Osteoblast (primary cell): ENCODE measurements at places on chromosomes 6 and 20. TPM values are rescaled to one million over a fixed set of nuclear protein-coding genes. Genes with fewer than 3 reads are reported as not detected.

The JARID2 gene
- total RNA-seq: 8.5 and 10.5 TPM in 2 replicates

The SYCP2L gene
- 0.36 TPM in 1 of 2 replicates, not detected in the other for total RNA-seq

The MLN gene
- total RNA-seq: not detected in 2 replicates

The KIF25 gene
- total RNA-seq: not detected in 2 replicates

The HAO1 gene
- total RNA-seq: not detected in 2 replicates

The SLC17A3 gene
- not detected in 2 replicates for total RNA-seq

The SIRPD gene
- not detected in 2 replicates for total RNA-seq

The SLCO4A1 gene
- total RNA-seq: under 0.01 TPM in 1 of 2 replicates, not detected in the other

The TXLNB gene
- total RNA-seq: 0.59 and 1.8 TPM in 2 replicates

The CD93 gene
- not detected in 2 replicates for total RNA-seq

The PNRC1 gene
- 95.2 and 98.1 TPM in 2 replicates for total RNA-seq

The ECT2L gene
- under 0.01 TPM in 1 of 2 replicates, not detected in the other for total RNA-seq

The AFDN gene
- total RNA-seq: 31.2 and 52.5 TPM in 2 replicates

The ROS1 gene
- total RNA-seq: 0.59 and 1.4 TPM in 2 replicates

DNA sequence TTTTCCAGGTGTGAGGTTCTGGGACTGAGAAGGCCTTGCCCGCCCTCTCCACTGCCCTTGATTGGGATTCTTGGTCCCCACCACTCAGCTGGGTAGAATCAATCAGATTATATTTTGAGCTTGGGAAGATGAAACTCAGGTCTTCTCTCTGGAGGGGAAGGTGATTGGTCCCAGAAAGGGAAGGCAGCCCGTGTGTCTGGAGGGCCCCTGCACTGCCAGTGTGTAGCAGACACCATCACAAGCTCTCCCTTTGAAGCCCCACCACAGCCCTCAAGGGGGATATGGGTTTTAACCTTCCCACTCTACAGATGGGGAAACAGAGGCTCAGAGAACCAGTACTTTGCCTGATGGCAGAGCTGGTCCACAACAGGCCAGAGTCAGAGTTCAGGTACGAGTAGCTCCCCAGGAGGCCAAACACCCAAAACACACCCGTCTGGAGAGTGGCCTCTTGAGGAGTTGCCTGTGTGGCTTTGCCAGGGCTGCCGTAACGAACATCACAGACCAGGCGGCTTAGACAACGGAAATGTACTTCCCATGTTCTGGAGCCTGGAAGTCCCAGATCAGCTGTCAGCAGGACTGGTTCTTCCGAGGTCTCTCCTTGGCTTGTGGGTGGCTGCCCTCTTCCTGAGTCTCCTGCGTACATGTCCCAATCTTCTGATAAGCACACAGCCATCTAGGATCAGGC is 205.6 kb downstream of the SYNDIG1 start:
- DNase-seq: no peak

GRCh38 chr6:90175627-90176538 is 120.8 kb downstream of the BACH2 start:
- DNase-seq: peak; percentile 34

GRCh38 chr6:53339424-53339823 is 9.3 kb downstream of the ELOVL5 start:
- no peak for DNase-seq

DNA sequence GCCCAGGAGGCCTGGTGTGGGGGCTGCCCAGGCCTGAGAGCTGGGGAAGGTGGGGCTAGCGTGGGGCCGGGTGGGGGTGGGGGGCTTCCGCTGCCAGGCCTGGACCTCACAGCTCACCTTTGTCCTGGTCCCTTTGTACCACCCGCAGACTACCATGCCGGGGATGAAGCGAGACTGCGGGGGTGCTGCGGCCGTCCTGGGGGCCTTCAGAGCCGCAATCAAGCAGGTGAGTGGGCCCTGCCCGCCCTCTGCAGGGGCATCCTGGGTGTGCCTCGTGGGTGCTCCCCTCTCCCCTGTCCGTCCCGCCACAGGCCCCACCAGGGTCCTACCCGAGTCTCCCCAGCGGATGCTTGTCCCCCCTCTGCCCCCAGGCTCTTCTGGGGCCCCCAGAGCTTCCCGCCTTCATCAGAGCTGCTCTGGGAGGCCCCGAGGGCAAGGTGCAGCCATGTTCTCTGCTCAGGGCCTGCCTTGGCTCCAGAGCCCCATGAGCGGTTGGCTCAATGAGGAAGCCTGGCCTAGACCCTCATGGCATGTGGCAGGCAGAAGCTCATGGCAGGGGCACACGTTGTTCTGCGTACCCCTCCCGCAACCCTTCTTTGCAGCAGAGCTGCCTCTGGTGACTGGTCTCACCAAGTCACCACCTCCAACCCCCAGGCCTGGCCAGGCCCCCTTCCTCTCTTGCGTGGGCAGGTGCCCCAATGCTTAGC is 14.5 kb downstream of the NPEPL1 start:
- peak; percentile 59 for DNase-seq

- no peak for DNase-seq
Measured at GRCh38 chr6:20319520-20320357, 81.9 kb upstream of the E2F3 start.

DNA sequence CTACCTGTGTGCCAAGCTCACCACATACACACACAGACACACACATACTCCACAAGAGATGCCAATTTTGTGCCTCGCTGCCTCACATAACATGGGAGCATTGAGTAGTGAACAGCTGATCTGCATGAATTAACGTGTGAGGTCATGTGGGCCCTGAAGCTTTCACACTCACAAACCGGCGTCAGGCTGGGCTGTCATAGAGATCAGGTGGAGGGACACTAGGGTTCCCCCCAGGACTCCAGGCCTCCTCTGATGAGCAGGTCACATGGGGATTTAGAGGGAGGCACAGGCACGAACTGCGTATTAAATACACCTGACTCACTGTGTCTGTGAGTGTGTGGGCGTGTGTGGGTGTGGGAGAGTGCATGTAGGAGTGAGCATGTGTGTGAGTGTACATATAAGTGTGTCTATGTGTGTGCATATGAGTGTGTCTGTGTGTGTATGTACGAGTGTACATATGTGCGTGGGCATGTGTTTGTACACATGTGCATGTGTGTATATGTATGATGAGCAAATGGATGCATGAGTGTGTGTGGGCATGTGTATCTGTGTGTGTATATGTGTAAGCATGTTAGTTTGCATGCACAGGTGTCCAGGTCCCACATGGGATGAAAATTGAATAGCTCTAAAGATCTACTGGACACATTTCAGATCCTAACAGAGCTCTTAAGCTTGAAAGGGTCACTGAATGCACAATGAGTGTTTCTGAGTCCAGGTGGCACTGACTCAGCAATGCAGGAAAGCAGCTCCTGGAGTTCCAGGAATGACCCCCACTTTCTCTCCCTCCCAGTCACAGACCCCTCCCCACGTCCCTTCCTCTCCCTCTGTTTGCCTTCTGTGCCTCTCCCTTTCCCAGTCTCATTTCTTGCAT is 336.6 kb downstream of the PREX1 start:
- peak; percentile 18 for DNase-seq

GRCh38 chr20:23100720-23101107 is 14.6 kb upstream of the CD93 start:
- DNase-seq: peak; percentile 37

- no peak for DNase-seq
Measured at GRCh38 chr6:98529364-98529763, 305.0 kb upstream of the POU3F2 start.

DNA sequence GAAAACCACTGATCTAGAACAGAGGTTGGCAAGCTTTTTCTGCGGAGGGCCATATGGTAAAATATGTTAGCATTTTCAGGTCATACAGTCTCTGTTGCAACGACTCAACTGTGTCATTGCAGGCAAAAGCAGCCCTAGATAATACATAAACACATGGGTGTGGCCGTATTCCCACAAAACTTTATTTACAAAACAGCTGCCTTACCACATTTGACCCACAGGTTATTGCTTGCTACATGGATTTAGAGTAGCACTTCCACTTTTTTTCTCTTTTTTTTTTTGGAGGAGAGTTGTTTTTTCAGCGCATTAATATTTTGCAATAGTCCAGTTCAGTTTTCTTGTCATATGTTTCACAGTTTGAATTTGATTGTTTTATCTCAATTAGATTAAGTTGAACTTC is 2.5 kb upstream of the IGF2R start:
- DNase-seq: no peak

DNA sequence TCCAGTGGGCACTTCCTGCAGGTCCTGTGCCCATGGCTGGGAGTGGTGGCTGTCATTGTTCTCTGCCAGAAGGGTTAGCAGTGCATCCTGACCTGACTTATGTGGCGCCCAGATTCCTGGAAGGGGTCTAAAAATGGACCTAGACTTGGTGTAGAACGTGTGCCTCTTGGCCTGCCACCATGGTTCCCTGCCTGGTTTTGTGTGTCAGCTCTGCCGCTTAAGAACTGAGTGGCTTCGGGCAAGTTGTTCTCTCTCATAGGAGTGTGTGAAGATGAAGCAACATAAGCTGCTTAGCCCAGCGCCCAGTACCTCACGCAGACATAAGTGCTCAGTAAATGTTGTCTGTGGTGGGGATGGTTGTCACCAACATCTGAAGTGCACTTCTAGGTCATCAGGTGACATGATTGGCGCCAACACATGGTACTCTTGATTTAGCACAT is 52.1 kb downstream of the PTPN1 start:
- no peak for DNase-seq

DNA sequence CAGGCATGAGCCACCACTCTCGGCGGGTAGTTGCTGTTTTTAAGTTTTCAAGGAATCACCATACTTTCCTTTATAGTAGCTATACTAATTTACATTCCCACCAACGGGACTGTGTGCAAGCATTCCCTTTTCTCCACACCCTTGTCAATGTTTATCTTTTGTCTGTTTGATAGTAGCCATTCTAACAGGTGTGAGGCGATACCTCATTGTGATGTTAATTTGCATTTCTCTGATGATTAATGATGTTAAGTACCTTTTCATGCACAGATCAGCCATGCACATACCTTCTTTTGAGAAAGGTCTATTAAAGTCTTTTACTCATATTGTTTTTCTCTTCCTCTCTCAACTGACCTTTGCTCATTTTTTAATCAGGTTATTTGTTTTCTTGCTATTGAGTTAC is 43.0 kb upstream of the CCND3 start:
- no peak for DNase-seq

DNA sequence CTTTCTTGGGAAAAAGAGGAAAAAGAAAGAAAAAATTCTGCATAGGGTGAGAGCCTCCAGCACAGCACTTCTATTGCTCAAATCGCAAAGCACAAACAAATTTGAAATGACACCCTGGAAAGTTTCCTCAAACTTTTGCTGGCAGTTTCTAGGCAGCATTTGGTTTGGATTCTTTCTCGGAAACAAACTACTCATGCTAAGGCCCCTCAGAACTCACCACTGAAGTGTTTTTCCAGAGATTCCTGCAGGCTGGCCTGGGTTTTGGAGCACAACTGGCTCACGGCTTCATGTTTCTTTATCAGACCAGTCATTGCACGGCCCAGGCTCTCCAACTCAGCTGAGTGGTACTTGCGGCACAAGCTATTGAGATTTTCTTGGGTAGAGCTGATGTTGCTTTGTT is 237.8 kb downstream of the SYNE1 start:
- DNase-seq: no peak

DNA sequence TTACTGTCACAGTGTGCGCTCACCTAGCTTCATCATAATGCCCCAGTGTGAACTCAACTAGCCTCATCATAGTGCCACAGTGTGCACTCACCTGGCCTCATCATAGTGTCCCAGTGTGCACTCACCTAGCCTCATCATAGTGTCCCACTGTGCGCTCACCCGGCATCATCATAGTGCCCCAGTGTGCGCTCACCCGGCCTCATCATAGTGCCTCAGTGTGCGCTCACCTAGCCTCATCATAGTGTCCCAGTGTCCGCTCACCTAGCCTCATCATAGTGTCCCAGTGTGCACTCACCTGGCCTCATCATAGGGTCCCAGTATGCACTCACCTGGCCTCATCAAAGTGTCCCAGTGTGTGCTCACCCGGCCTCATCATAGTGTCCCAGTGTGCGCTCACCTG is 10.6 kb downstream of the TMEM242 start:
- DNase-seq: no peak

- DNase-seq: peak; percentile 100
Measured at GRCh38 chr20:62819494-62820174, 2.8 kb downstream of the COL9A3 start.

DNA sequence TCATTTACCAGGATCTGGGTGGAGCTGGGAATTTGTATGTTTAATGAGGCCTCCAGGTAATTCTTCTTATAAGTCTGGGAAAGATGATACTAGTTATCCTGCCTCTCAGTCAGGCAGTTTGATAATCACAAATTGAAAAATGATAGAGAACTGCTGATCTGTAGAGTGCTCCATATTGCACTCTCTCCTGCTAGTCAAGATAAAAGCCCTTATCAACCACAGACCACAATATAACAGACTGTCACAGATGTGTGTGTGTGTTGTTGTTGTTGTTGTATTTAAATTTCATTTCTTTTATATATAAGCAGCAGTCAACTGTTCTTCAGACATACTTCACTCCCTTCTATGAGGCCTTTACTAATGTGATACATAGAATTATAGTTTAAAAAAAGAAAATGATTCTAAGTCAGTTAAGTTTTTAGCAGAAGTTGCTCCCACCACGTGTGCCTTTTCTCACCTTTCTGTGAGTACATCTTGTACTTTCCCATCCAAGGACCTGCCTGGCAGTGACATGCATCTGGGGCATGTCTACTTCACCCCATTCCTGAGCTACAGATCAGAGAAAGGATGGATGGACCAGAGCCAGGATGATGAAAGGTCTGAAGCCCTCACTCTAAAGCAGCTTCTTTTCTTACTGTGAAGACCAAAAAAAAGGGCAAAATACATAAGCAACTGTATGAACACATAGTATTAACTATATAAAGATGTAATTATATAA is 29.8 kb downstream of the TENT5A start:
- no peak for DNase-seq

DNA sequence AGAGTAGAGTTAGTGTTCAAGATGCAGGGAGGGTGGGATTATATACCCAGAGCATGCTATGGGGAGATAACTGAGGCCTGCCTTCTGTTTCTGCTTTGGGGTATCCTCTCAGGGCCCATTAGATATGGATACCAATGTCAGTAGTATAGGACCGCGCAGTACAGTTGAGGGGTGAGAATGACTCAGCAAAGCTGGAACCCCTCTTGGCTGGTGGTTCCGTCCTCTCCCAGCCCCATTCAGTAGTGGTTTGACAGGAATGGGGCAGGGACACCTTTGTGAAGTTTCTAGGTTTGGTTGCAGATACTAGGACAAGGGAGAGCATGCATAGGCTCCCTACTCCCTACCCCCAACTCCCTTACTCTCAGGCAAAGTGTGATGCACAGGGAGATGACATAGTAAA is 47.8 kb downstream of the EIF2S2 start:
- DNase-seq: no peak

DNA sequence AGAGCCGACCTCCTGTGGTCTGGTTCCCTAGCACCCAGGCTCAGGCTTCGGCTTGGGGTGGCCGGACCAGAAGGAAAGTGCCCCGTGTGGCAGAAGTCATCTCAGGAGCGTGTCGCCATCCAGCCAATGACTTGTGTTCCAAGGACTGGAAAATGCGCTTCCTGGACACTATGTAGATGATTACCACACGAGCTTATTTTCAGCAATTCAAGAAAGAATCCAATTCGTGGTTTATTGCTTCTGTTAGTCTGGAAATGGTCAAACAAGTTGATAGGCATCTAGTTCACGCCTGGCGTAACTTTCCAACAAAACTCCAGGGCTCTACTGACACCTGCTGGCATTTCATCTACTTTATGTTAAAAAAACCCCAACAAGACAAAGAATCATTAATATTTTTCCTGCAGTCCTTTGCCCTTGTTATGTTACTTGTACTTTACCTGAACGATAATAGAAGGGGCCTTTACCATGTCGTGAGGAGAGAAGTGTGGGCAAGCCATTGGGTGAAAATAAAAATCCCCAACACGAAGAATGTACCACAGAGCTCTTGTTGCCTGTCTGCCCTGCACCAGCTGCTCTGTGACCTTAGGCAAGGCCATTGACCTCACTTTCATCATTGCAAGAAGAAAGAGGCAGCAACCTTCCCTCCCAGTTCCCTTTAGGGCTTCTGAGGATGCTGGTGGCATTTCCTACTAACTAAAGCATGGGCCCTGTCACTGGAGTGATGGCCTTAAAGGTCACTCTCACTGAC is 154.7 kb upstream of the LAMP5 start:
- DNase-seq: peak; percentile 74
